NCI-H187 treated with DMSO at 0.1 percent for 48 hours (cell line): ENCODE measurements at places on chromosomes 3 and 15.

- DNase-seq: no peak
These were observed 38.9 kb upstream of the DCLK3 start for GRCh38 chr3:36803091-36803791.

DNA sequence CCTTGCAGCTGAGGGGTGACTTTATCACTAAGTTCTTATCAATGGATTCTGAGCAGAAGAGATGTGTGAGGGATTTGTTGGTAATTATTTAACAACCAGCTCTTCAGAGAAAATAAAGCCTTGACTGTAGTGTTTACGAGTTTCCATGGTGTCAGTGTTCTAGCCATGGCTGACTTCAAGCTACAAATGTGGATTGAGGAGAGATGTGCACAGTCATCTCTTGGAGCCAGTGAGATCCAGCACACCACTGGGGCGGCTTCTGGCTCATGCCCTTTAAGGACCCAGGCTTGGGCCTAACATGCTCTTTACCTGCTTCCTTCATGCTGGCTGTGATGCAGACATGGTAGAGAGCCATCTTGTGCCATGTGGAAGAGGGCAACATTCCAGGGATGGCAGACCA, 145.6 kb upstream of the MRPS22 start:
- no peak for DNase-seq

GRCh38 chr3:184767377-184767776, 44.6 kb upstream of the VPS8 start:
- no peak for DNase-seq

- DNase-seq: no peak
These were observed 333.0 kb downstream of the EPHA3 start for GRCh38 chr3:89440386-89440785.

DNA sequence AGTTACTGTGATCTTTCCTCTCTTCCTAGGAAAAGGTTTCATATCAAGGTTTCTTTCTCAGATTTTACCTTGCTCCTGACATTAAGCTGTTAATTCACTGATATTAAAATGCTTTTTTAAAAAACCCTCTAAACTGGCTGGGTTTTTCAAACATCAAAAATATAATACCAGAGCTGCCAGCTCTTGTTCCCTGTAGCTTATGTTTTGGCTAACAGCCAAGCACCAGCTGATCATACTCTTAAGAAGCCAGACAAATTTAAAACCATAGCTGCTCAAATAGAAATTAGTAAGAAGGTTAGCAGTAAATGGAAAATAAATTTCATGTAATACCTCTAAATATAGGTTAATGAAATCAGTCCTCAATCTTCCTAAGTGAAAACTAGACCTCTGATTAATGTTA, 657.5 kb downstream of the GRM7 start:
- no peak for DNase-seq
